Activated CD8-positive, alpha-beta memory T cell treated with anti-CD3 and anti-CD28 coated beads, Interleukin-2, amount 50 U/mL, for 4 hours (primary cell): ENCODE measurements at places on chromosomes 7 and 10.

- no peak for DNase-seq
Measured at GRCh38 chr7:46929359-46929758, 652.6 kb downstream of the TNS3 start.

DNA sequence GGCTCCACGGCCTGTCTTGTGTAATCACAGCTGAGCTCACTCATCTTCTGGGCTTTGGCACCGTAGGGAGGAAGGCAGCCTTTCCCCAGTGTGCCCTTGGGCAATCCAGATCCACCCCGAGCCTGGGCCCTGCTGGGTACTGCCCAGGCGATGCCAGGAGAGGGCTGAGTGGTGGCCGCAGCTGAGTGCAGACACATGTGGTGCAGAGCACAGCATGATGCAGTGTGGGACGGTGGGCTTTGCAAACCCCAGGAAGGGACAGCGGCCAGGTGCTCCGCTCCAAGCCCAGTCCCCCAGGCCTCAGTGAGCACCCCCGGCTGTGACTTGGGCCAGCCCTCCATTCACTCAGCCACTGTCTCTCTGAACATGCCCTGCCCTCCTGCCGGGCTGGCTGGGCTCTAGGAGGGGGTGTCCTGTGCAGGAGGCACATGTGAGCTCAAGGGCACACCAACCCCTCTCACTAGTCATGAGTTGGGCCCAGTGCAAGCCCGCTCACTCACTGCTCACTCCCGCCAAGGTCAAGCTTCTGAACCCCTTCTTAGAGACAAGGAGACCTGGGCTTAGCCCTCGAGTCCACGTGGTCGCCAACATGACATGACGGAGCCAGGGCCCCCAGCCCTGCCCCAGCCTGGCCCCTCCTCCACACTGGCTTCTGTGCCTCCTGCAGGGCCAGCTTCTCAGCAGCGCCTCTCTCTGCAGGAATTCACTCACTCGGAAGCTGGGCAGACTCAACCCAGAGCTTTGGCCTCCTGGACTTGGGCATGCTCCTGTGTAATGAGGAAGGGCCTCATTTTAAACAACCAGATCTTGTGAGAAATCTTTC, 77.5 kb upstream of the INSIG1 start:
- no peak for DNase-seq

DNA sequence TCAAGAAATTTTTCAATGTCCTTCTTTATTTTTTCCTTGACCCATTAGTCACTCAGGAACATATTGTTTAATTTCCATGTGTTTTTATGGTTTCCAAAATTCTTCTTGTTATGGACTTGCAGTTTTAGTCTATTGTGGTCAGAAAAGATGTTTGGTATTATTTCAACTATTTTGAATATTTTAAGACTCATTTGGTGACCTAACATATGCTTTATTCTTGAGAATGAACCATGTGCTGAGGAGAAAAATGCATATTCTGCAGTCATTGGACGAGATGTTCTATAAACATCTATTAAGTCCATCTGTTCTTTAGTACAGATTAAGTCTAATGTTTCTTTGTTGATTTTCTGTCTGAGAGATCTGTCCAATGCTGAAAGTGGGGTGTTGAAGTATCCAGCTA, 42.3 kb upstream of the MDFIC start:
- DNase-seq: no peak

- DNase-seq: peak; percentile 74
Measured at GRCh38 chr7:45917658-45918057, 3.4 kb downstream of the IGFBP3 start.

DNA sequence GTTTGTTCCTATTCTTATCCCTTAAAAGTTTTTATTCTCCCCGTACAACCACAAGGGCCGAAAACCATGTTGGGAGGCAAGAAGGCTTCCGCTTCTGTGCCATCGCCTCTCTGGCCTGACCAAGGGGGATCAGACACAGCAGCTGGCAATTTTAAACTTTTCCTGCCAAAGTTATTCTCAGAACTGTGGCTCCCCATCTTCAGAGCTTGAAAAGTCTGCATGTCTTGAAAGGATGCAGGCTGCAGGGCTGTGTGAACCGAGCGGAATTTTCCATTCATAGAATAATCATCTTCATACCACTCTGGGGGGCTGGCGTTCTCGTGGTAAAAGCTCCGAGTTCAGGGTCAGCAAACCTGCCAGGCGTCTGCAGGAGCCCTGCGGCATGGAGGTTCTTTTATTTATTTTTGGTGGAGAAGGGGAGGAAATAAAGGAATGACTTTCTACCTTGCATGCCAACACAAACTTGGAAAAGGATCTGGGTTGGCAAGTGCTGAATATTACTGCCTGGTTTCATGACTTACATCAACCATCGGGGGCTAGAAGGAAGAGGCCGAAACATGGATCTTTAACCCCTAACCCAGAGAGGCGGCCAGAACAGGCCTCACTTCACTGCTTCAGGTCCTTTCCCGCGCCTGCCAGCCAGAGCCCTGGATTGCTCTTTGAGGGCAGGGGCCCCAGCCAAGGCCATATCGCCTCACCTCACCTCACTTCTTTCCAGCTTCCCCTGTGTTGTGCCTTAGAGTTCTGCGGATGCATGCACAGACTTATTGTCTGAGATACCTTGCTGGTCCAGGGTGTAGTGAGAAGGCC, 3.0 kb upstream of the NANOS1 start:
- DNase-seq: no peak

GRCh38 chr7:32474008-32474407, 16.2 kb downstream of the LSM5 start:
- DNase-seq: no peak

DNA sequence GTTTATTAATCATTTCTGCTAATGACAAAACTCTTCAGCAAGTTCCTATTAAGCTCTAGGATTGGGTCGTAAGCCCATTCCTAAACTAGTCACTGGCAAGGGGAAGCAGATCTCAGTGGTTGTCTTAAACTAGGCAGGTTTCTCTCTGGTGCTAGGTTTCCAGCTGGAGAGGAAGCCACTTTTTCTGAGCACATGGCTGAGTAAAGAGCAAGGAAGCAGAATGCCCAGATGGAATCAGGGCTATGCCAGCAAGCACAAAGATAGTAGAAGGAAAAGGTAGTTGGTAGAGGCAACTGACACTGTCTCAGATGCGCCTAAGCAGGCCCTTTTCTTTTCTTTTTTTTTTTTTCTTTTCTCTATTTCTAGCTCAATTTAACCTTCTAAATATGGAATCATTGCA, 224.9 kb downstream of the EXOC4 start:
- DNase-seq: no peak

- no peak for DNase-seq
Measured at GRCh38 chr7:155896531-155897263, 84.4 kb upstream of the SHH start.

GRCh38 chr7:108149119-108149518, 19.0 kb upstream of the LAMB4 start:
- DNase-seq: no peak

- no peak for DNase-seq
Measured at GRCh38 chr7:99002148-99002826, 124.0 kb downstream of the TRRAP start.

GRCh38 chr7:155880721-155881120, 68.5 kb upstream of the SHH start:
- no peak for DNase-seq

DNA sequence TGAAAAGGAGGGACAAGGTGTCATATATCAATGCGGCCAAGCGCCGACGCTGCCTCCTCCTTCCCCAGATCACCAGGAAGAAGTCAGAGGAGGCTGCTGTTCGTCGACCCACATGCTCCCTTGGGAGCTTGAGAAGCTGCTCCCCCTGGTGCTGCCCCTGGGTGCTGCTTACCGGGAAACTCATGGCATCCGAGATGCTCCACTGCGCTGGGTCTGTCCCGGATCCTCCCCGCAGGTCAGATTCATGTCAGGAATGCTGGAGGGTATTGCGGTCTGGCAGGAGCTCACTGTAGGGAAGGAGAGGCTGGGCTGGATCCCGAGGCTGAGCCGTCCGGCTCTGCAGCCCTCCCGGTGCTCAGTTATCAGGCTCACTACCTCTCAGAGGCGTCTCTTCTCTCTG, 123.7 kb upstream of the FAM20C start:
- no peak for DNase-seq

GRCh38 chr7:2279896-2280295, 34.3 kb downstream of the SNX8 start:
- no peak for DNase-seq

DNA sequence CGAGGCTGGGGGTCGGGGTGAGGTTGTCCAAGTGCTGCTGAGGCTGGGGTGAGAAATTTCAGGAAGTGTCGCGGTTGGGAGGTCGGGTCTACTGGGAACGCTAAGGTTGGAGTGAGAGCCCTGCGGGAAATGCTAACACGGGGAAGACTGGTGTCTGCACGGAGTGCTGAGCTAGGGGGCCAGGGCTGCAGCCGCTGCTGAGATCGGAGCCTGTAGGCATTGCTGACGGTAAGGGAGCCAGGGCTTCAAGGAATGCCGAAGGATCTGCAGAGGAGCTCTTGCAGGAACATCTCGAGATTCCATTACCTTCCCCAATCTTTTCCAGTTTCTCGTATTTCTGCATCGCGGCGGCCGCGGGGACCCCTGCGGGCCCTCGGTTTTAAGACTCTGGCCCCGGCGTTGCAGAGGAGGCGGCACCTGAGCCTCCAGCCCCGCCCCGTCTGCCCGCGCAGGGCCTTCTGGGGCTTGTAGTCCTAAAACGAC, at the start of gene CDK5:
CDK5 (minus strand) TSS at position 392 of the 483 bp plus-strand sequence; CDS start at position 343, 49 bp downstream.
- DNase-seq: no peak

- no peak for DNase-seq
Measured at GRCh38 chr10:28298951-28299350, 3.9 kb downstream of the MPP7 start.

DNA sequence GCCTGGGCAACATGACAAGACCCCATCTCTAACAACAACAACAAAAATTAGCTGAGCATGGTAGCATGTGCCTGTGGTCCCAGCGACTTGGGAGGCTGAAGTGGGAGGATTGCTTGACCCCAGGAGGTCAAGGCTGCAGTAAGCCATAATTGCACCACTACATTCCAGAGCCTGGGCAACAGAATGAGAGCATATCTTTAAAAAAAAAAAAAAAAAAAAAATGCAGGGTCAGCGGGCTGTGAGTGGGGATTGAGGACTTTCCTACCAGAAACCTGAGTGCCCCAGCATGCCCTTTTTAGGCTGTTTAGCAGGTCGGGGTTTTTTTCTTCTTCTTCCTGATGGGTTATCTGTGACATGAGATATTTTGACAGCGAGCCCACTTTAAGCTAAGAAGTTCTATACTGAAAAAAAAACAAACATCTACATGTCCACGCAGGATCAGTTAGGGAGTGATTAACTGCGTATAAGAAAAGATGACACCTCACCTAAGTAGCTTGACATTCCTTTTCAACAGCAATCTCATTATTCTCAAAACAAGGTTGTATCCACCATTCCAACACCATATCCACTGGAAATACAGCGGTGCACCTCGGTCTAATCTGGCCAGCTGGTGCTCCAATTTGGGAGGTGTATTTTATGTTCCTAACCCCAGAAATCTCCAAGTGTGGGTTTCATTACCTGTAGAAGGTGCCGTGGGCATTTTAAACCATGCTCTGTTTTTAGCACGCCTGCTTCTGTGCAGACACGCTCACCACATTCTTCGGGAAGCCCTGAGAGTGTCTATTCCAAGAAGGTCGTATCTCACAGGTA, 13.8 kb upstream of the RFC2 start:
- DNase-seq: no peak

DNA sequence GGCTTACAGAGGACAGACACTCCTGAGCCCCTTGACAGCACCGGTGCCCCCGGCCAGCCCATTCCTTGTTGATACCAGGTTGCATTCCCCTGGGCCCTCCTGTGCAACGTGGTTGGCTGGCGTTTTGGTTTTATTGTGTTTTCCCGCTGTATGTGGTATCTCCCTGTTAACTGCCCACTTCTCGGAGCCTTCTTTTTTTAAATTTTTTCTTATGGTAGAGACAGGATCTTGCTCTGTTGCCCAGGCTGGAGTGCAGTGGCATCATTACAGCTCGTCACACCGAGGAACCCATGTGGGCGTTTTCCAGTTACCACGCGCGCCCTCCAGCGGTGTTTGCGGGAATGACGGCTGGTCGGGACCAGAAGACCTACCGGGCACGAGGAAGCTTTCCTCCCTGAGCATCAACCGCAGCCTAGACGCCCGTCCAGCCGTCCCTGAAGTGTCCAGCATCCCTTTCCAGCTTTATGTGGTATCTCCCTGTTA, 16.9 kb upstream of the ZFAND2A start:
- peak; percentile 73 for DNase-seq
